EL (cell line): ENCODE measurements at places on chromosomes 2 and 18.

DNA sequence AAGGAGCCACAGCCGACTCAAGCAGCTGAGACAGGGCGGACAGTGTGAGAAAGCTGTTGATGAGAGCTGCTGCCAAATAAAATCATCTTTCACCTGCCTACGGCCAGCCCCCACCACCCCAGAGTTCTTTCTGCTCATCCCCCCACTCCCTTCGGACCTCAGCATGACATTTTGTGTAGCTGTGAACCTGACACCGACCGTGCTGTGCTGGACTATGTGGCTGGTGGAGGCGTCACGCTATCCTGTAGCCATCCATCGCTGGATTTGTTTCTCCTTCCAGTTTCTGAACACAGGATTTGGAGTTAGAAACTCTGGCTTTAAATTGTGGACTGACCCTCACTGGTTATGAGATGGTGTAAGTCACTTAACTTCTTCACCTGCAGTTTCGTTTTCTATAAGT is 317.3 kb downstream of the DCDC2C start:
- DNase-seq: no peak

- DNase-seq: no peak
Observed at GRCh38 chr2:52475590-52475989, 1292.0 kb upstream of the CHAC2 start.

GRCh38 chr2:129772190-129772579 is 207.3 kb upstream of the RAB6C start:
- DNase-seq: no peak

DNA sequence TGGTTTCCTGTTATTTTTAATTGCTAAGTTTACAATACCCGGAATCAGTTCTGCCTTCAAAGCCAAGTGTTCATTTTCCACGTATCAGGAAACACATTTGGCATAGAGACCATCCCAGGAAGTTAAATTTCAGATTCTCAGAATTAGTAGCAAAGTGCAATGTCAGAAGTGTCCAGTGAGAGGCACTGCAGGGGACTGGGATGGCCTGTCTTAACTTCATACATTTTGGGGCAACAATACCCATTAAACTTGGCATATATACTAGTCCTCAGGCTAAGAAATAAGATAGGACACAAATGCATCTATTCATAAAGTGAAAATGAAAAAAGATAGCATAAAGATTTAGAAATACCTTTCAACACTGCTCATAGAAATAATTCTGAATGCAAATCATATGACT is 1.5 kb upstream of the IL1RL2 start:
- peak; percentile 8 for DNase-seq

GRCh38 chr2:37059841-37060240 is 24.3 kb downstream of the HEATR5B start:
- DNase-seq: no peak

DNA sequence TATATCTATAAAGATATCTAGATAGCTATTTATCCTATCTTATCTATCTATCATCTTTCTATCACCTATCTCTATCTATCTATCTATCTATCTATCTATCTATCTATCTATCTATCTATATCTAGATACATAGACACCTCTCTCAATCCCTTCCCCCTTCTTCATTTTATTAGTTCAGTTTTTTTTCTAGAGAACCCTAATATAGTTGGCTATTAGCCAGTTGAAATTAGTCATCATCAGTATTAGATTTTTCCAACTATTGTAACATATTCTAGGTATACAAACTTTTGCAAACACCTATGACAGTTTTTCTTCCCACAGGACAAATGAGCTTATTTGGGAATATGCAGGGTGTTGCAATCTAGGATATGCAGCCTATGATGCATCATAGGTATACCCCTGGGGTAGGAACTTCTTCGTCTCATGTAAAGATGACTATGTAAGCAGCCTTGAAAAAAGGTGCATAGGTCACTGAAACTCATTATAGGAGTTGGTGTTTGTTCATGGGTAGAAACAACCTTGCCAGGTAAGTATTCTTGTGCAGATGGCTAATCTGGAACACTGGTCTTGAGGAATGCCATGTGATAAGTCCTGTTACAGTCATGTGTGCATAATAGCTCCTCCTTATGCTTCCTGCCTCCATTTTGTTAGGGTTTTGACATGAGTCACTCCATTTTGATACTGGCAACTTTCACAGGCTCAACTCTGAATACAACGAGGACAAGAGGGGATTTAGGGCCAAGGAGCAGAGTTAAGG is 160.7 kb upstream of the ZSWIM2 start:
- DNase-seq: no peak

DNA sequence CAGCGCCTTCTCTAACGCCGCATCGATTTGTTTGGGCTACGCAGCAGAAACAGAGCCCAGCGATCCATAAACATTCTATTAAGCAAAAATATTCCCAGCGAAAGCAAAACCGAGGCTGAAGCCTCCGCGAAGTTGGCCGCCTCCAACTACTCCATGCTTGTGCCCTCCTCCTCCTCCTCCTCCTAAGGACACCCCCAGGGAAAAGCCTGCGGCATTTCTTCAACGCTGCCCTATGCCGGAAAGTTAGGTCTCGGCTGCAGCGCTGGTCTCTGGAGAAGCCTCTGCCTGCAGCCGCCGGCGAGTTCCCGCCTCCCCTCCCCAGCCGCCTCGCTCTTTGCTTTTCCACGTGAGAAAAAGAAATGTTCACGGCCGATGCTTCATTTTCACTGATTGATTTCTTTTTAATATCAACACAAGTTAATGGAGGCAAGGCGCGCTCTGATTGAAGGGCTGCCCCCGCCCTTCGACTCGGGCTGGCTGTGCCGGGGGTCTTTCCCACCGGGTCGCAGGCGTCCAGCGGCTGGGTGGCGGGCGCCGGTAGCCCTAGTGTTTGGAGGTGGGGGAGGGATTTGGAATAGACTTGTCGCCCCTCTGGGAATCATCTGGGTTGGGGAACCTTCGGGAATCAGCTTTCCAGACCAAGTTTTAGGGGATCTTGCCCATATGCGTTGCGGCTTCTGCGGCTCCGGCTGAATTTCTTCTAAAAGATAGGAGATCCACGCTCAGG is 3.9 kb downstream of the NRP2 start:
- peak; percentile 52 for DNase-seq

- peak; percentile 89 for DNase-seq
Observed at GRCh38 chr2:212843409-212844199, 305.0 kb upstream of the ERBB4 start.

- DNase-seq: no peak
Observed at GRCh38 chr2:219010162-219010756, 17.0 kb upstream of the CRYBA2 start.

DNA sequence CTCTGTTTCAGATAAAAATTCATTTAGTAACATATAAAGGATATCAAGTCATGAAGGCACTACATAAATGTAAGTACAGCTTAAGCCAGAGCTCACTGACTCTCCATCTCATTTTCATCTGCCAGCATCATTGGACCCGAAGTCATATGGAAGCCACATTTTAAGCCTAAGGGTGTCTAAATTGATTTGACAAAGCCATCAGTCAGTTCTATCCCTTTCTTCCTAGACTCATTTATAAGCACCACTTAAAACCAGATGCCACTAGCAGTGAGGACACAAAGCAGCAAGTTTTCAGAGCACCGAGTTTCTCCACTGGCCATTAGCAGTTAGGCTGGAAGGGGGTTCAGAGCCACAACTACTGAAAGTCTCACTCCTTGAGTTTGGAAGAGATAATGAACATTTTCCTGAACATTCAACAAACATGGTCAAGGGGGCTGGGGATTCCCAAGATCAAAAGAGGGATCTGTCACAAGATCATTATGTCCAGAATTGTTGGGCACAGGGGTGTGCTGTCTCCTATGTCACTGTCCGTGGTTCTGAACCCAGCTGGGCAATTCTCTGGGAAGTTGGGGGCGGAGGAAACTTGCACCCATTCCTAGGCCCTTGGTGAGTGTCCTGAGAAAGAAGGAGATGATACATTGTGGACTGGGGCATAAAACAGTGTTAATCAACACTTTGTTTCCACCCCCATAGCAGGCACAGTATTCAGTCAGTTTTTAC is 158.5 kb upstream of the LMAN1 start:
- peak; percentile 35 for DNase-seq

- peak; percentile 73 for DNase-seq
Observed at GRCh38 chr18:13159579-13159978, 59.0 kb upstream of the LDLRAD4 start.

DNA sequence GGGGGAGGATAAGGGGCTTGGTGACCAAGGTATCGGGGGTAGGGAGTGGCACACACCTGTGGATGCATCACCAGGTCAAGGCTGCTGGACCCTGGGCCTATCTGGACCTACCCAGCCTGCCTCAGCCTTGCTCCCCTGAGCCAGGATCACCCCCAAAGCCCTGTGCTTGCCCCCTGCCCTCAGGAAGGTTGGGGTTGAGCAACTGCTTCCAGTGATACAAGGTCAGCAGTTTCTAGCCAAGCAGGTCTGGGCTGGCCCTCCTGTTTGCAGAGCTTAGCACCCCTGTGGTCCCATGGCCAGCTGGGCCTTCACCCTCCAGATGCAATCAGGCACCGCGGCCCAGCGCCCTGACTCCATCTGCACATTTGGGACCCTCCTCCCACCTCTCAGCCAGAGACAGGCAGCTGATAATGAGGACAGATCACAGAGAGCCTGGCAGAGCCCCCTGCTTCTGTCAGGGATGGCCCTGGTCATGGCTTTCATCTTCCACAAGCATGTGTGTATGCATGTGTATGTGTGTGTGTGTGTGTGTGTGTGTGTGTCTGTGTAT is 154.6 kb downstream of the TFCP2L1 start:
- DNase-seq: no peak

GRCh38 chr2:60470340-60470739 is 83.1 kb downstream of the BCL11A start:
- DNase-seq: no peak

- peak; percentile 93 for DNase-seq
Observed at GRCh38 chr2:33437297-33437696, 39.2 kb upstream of the RASGRP3 start.

GRCh38 chr2:30266051-30266621 is 34.8 kb downstream of the LBH start:
- no peak for DNase-seq

GRCh38 chr2:44009136-44009735 is 13.4 kb upstream of the LRPPRC start:
- no peak for DNase-seq

DNA sequence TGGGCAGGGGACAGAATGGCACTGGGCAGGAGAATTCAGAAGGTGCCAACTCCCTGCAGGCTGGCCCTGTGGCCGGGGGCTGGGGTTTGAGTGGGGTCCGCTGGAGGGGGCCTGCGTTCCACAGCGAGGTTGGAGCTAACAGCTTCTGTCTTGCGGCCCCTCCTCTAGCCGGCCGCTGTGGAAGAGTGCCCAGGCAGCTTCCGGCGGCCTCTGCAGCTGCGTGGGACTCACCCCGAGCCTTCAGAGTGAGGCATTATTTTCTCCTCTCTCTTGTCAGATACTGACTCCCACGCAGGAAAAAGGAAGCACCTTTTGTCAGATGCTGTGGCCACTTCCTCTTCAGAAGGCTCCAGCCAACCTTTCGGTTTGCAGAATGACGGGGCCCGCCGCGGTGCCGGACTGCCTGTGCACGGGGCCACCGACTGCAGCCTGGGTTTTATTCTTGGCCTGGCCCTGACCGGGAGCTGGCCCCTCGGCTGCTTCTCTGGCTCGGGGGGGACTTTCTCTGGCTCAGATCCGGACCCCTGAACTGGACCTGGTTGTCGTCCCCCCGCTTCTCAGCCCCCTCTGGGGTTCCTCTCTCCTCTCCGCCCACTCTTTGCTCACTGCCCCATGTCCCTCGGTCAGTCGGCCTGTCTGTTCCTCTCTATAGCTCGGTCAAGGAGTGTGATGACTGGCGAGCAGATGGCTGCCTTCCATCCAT is 40.1 kb downstream of the ARHGAP25 start:
- no peak for DNase-seq

DNA sequence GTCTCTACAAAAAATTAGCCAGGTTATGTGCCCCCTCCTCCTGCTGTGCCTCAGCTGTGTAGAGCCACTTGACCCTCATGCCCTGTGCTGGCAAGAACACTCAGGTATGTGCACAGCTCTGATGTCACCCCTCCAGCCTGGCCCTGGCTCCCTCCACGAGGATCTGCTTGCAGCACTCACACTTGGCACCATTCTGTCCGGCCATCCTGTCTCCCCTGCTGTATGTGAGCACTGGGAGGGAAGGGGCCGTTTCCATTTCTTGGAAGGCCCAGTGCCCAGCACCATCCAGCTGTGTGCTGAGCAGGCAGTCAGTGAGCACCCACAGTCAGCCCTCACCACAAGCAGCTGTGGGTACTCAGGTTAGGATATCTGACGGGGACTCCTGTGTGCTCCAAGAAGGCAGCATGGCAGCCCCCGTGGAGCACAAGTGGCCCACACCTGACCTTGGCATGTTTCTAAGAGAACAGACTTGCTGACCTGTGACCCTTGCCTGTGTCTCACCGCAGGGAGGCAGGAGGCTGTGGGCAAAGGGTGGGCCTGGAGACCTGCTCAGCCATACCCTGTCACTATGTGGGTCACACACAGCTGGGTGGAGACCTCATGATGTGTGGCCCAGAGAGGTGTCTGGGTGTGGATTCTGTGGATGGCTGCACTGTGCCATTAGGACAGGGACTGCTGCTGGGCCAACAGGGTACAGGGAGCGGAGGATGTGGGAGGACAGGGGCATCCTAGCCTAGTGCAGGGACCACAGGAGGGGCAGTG is 31.5 kb downstream of the USP34 start:
- no peak for DNase-seq

DNA sequence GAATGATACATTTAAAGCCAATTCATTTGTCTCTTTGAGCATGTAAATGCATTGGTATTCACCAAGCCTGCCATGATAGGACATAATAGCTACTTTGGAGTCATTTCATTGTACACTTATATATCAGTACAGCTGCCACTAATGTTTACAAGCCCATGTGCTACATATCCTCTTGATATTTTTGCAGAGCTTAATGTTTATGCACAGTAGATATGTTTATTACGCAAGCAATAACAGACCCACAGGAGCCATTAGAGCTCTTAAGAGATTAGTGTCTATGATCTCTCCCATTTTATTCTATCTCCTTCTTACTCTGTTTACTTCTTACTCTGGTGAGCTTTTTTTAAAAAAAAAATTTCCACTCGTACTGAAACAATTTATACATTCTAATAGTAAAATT is 1132.1 kb upstream of the ZEB2 start:
- no peak for DNase-seq

DNA sequence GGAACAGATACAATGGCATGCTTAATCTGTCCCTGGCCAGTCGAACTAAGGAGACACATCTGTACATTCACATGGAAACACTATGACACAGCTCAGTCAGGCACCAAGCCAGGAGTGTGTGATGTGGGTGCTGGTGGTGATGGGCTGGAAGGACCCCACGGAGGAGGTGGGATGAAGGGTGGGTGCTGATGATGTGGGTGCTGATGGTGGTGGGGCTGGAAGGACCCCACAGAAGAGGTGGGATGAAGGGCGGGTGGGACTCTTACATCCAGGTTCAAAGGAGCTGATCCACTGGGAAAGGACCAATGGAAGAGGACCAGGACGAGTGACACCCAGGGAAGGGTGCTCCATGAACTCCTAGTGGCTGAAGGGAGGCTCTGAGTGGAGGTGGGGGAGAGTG is 34.8 kb upstream of the ACAA2 start:
- DNase-seq: no peak

DNA sequence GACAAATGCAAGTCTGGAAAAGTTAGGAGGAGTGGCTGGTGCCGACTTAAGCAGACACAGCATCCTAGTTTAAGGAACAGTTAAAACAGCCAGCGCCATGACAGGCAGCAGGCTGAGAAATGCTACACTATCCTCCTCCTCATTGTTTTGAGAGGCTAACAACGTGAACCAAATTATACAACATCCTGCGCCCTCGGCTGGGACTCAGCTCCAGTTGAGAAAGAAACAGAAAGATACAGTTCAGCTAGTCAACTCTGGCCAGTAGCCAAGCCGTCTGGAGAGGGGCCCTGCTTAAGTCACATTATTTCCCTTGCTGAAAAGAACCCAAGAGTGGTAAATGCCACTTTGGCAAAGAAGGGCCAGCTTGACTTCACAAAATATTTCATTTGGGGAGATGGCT is 90.2 kb downstream of the BCL11A start:
- peak; percentile 11 for DNase-seq
